H7 (cell line): ENCODE measurements at places on chromosomes 13 and 19. TPM values are rescaled to one million over a fixed set of nuclear protein-coding genes. Genes with fewer than 3 reads are reported as not detected.
A peak's percentile ranks its signal among the peaks of the same experiment; 100 is the strongest.

GRCh38 chr19:53463263-53463662, 4.3 kb upstream of the ZNF813 start:
- DNase-seq = peak; percentile 98

DNA sequence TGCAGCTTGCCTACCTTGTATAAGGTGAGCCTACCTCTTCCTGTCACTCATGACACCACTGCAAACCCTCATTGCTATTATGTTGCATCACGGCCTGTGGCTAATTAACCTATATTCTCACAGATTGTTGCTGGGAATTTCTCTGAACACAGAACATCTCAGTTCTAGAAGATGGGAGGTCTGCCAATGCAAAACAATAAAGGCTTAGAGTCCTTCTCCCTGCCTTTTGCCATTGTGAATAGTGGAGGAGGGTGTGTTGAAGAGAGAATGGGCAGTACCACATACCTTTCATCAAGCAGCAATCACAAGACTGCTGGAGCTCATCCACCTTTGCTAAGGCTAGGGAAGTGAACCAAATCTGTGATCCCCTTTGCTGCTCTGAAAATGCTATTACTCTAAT, 34.4 kb downstream of the WDFY2 start:
- no peak for DNase-seq

ZNF430 gene
- 3.3 and 9.8 TPM in 2 replicates for total RNA-seq

DNA sequence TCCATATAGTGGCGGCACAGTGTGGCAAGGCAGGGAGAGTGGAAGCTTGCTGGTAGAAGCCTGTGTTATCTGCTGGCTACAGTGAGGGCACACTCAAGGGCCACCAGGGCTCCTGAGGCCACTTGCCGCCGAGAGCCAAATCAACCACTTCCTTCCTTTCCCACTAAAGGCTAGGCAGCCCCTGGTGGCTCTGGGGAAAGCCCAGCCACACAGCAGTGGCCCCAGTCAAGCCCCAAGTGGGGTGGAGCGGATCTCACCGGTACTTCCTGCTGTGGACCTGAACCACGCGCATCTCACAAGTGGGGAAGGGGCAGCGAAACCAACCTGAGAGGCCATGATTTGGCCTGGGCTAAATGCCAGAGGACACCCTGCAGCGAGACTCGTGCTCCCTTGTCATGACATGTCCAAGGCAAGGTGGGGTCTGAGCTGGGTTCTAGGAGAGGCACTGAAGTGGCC, 21.9 kb upstream of the SLC35E1 start:
- no peak for DNase-seq

GRCh38 chr19:38971672-38972071, 3.9 kb downstream of the FBXO17 start:
- no peak for DNase-seq

DNA sequence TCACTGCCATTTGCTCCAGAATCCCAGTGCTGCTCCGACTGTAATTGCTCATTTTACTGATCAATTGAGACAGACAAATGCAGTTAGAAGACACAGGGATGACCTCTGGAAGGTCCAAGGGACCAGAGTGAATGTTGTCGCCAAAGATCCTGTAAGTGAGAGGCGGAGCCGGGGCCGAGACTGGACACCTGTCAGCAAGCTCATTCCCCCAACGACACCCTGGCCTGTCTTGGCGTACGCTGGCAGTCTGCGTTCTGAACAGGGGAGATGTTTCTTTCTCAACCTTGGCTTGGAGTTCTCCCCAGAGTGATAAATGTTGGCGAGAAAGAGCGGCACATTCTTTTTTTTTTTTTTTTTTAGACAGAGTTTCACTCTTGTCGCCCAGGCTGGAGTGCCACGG, 24.2 kb downstream of the GADD45B start:
- peak; percentile 47 for DNase-seq

DNA sequence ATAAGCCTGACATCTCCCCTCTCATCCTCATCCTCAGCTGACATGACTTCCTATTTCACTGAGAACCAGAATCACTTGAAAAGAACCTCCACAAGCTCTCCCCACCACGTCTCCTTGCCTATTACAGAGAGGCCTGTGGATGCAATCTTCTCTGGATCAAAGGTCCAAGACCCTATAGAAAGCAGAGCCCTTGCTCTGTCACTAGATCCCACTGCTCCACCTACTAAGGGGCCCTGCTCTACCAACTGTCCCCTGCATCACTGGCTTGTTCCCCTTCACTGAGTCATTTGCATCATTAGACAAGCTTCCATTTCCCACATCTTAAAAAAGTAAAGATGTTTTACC, 40.8 kb downstream of the RCBTB2 start:
- DNase-seq = no peak

DNA sequence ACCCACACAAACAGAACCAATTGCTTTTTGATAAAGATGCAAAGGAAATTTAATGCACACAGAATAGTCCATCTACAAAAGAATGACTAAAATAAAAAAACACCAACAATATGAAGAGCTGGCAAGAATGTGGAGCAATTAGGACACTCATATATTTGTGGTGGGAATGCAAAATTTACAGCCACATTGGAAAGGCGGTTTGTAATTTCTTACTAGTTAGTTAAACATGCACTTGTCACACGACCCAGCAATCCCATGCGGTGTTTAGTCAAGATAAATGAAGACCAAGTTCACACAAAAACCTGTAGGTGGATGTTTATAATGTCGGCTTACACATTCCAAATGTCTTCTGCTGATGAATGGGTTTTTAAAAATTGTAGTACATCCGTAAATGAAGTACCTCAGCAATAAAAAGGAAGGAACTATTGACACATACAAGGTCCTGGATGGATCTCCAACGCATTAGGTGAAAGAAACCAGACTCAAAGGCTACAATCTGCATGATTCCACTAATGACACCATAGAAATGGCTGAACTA, 5.2 kb downstream of the GRTP1 start:
- no peak for DNase-seq

DNA sequence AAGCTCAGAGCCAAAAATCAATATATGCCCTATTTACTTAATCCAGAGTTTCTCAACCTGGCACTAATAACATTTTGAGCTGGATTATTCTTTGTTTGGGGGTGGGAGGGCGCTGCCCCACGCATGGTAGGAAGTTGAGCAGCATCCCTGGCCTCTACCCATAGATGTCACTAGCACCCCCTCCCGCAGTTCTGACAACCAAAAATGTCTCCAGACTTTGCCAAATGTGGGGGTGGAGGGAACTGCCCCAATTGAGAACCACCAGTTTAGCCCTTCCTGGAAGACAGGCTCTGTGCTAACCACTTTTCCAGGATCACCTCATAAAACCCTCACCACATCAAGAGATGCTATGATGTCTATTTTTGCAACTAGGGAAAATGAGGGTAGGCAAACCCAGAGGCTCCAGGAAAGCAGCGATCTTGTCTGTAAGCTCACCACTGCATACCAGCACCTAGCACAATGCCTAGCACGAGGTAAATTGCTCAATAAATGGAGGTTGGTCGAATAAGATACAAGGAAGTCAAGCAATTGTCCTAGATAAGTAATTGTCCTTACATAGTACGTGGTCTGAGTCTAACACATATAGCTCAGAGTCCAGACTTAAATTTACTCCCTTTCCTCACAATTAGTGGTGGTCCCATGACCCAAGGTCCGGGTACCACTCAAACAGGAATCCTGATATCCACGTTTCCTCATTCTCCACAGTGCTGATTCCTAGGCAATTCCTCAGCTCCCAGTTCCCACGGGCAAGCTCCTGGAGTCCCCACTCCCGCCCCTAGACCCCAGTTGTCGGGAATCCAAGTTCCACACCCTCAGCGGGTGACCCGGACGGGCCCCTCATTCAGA, 892 bp downstream of the TRIR start:
- DNase-seq = peak; percentile 76

DNA sequence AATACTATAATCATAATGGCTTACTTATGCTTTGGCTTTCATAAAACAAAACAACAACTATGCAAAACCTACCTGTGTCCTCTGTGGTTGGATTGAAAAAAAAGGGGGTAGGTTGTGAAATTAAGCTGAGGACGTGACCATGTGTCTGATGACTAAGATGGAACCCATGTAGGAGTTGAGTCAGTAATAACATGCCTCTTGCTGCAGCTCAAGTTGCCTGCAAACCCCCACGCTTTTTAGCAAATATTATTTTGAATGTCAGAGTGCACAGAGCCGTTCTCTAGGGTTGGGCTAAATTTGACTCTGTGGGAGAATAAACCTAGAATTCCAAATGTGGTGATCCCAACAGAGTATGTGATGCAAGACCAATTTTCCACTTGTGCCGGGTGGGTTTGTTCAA, 209.3 kb downstream of the KCNRG start:
- DNase-seq = no peak

GRCh38 chr19:6362027-6362350, 658 bp downstream of the CLPP start:
- DNase-seq = no peak

MBD3L4 gene
- total RNA-seq = not detected in 2 replicates

GRCh38 chr13:44303681-44304432, 69.8 kb upstream of the SERP2 start:
- DNase-seq = no peak

GRCh38 chr19:6551607-6552450, 21.0 kb downstream of the TNFSF9 start:
- peak; percentile 95 for DNase-seq

- peak; percentile 80 for DNase-seq
Measured at GRCh38 chr19:13984186-13984585, 21.9 kb downstream of the RFX1 start.

DNA sequence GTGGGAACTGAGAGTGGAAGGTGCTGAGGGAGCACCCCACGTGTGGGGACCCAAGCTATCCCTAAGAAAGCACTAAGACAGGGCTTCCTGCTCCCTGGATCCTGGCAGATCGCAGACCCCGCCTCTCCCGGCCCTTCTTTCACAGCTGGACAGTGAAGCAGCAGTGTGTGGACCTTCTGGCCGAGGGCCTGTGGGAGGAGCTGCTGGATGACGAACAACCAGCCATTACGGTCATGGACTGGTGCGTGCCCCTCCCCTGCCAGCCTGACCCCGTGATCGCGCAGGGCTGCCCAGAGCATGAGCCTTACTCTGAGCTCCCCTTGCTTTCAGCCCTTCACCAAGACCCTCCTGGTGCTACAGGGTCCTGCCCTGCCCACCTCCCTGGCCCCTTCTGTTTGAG, 2.3 kb downstream of the NCCRP1 start:
- peak; percentile 72 for DNase-seq

- peak; percentile 71 for DNase-seq
Measured at GRCh38 chr19:58356766-58357480, 3.6 kb upstream of the A1BG start.

- DNase-seq = no peak
Measured at GRCh38 chr13:106520251-106521054, 15.0 kb downstream of the EFNB2 start.

DNA sequence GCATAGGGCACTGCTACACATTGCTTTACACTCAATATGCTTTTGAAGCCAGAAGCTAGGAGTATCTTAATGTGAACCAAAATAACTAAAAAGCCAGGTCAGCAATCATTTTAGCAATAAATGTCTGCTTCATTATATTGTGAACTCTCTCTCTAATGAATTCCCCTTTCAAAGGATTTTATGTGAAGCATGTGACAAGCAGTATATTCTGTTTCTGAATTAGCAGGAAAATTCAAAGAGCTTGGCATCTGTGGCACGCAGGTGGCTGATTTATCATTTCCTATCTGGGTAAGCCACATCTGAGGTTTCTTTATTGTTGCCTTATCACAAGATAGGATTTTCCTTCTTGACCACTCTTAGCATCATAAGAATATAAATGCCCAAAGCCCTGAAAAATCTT, 56.8 kb upstream of the KLF12 start:
- DNase-seq = no peak

FREM2 gene
- 6.0 and 10.8 TPM in 2 replicates for total RNA-seq

ONECUT3 gene
- total RNA-seq = not detected in 2 replicates

DNA sequence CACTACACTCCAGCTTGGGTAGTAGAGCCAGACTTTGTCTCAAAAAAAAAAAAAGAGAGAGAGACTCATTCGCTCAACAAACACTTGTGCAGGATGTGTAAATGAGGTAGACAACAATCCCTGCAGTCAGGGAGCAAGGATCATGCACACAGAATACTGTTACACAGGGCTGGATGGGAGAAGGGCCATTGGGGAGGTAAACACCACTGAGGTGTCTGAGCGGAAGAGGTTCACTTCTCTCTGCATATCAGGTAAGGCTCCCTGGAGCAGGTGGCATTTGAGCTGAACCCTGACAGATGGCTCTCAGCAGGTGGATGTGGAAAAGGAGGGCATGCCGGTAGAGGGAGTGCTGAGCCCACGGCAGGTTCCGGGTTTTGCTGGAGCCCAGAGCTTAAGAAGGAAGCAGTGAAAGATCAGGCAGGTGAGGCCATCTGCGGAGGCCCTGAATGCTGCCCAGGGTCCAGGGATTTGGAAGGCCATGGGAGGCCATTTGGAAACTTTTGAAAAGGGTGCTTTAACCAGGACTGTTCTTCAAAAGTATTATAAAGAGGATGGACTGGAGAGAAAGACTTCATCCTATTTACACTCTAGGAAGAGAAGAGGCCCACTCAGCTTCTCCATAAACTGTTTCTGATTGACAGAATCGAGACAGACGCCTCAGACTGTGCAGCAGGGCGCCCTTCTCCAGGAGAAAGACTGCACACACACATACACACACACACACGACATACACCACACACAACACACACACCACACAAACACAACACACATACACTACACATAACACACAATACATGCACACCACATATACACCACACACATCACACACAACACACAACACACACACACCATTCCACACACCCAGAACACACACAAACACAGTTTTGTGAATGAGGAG, 199.4 kb downstream of the USP12 start:
- DNase-seq = peak; percentile 76

- no peak for DNase-seq
Measured at GRCh38 chr19:5018224-5019015, 49.5 kb downstream of the KDM4B start.

SERPINE3 gene
- total RNA-seq = 0.18 and 0.28 TPM in 2 replicates

TUBA3C gene
- not detected in 2 replicates for total RNA-seq

ANKRD24 gene
- total RNA-seq = 1.0 and 1.2 TPM in 2 replicates

GRCh38 chr19:49447485-49448431, 3.9 kb downstream of the PIH1D1 start:
- DNase-seq = peak; percentile 93

ZNF578 gene
- 16.8 and 22.7 TPM in 2 replicates for total RNA-seq

CALR3 gene
- 0.52 and 0.97 TPM in 2 replicates for total RNA-seq

LYPD3 gene
- 0.11 TPM in 1 of 2 replicates, not detected in the other for total RNA-seq

DIS3 gene
- 33.3 and 42.3 TPM in 2 replicates for total RNA-seq

DNA sequence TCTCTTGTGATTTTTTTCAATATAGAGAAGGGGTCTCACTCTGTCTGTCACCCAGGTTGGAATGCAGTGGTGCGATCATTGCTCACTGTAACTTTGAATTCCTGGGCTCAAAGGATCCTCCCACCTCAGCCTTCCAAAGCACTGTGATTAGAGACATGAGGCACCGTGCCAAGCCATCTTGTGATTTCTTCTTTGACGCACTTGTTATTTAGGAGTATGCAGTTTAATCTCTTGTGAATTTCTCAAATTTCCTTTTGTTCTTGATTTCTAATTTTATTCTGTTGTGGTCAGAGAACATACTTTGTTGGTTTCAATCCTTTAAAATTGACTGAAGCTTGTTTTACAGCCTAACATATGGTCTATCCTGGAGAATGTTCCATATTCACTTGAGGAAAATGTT, 14.5 kb downstream of the IPO5 start:
- DNase-seq = no peak

GRCh38 chr13:84237143-84237542, 354.9 kb upstream of the SLITRK1 start:
- no peak for DNase-seq

ZNF808 gene
- 15.2 and 28.0 TPM in 2 replicates for total RNA-seq
